ENCODE measurements at places on chromosomes 1 and 21. TPM values are rescaled to one million over a fixed set of nuclear protein-coding genes. Genes with fewer than 3 reads are reported as not detected.

- H3K27ac ChIP-seq, result no peak overlapping the region
- H3K4me3 ChIP-seq, result no peak overlapping the region
- H3K36me3 ChIP-seq, result no peaks in the 10 kb centered on the region
These were observed 40.8 kb upstream of the DOCK7 start for GRCh38 chr1:62728963-62729362.

- no peak for DNase-seq
- H3K4me3 ChIP-seq, result no peak overlapping the region
- no peaks in the 10 kb centered on the region for H3K36me3 ChIP-seq
These were observed 16.7 kb downstream of the HMGN1 start for GRCh38 chr21:39332175-39332574.

- no peak overlapping the region for H3K4me3 ChIP-seq
- DNase-seq, result no peak
- no peaks in the 10 kb centered on the region for H3K4me1 ChIP-seq
- no peak overlapping the region for H3K27ac ChIP-seq
- H3K27me3 ChIP-seq, result no peaks in the 10 kb centered on the region
These were observed 1670.9 kb downstream of the PLA2G4A start for GRCh38 chr1:188499690-188500089.

- no peaks in the 10 kb centered on the region for H3K36me3 ChIP-seq
- no peaks in the 10 kb centered on the region for H3K27me3 ChIP-seq
- H3K27ac ChIP-seq, result no peak overlapping the region
These were observed 167.2 kb upstream of the POU3F1 start for GRCh38 chr1:38213646-38214434.

- no peak overlapping the region for H3K4me3 ChIP-seq
- no peak overlapping the region for H3K27ac ChIP-seq
- H3K4me1 ChIP-seq, result peaks cover 45% of the 10 kb centered on the region
- DNase-seq, result no peak
- no peaks in the 10 kb centered on the region for H3K36me3 ChIP-seq
These were observed 16.6 kb upstream of the LEMD1 start for GRCh38 chr1:205438213-205439158.

DNA sequence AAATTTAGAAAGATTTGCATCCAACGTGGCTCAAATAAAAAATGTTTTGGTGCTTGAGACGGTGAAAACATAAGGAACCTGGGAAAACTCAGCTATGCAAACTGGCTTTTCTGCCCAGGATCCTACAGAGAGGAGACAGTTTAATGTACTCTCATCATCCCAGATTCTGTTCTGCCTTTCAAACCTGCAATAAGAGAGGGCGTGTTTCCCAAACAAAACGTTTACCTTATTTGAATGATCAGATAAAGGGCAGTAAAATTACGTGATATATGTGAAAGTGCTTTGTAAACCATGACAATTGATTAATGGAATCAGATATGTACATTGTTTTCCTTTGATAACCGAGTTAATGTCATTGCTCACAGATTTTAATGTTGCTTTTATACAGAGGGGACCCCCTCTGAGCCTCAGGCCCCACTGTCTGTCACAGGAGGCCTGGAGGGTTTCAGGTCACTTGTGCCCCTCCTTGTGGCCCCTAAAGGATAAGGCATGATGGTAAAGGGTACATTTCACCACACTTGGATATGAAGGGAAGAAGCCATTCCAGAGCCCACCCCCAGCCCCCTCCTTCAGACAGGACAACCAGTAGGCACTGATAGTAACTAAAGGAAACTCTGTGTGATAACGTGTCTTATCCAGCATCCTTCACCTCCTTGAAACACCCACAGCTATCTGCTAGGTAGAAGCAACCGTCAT, 157.6 kb downstream of the EDEM3 start:
- H3K27ac ChIP-seq, result no peak overlapping the region
- H3K27me3 ChIP-seq, result no peaks in the 10 kb centered on the region
- no peaks in the 10 kb centered on the region for H3K4me1 ChIP-seq

DNA sequence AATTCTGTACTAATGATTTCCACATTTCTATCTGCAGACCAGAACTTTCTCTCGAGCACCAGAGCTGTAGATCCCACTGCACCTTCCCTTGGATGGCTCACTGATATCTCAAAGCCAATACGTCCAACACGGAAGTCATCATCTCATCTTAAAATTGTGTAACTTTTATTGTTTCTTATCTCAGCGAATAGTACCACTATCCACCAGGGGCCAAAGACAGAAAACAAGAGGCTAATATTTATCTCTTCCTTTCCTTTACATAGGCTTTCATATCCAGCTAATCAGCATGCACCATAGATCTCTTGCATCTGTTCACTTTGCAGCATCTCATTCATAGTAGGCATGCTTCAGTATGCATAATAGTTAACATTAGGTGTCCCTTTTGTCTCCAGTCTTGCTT, 303.6 kb downstream of the PTPRC start:
- H3K36me3 ChIP-seq, result no peaks in the 10 kb centered on the region
- H3K4me3 ChIP-seq, result no peak overlapping the region
- H3K27me3 ChIP-seq, result no peaks in the 10 kb centered on the region
- no peak overlapping the region for H3K27ac ChIP-seq
- DNase-seq, result no peak
- H3K4me1 ChIP-seq, result no peaks in the 10 kb centered on the region

AGT gene
- total RNA-seq, result 0.40 TPM

FNDC5 gene
- total RNA-seq, result not detected

DNA sequence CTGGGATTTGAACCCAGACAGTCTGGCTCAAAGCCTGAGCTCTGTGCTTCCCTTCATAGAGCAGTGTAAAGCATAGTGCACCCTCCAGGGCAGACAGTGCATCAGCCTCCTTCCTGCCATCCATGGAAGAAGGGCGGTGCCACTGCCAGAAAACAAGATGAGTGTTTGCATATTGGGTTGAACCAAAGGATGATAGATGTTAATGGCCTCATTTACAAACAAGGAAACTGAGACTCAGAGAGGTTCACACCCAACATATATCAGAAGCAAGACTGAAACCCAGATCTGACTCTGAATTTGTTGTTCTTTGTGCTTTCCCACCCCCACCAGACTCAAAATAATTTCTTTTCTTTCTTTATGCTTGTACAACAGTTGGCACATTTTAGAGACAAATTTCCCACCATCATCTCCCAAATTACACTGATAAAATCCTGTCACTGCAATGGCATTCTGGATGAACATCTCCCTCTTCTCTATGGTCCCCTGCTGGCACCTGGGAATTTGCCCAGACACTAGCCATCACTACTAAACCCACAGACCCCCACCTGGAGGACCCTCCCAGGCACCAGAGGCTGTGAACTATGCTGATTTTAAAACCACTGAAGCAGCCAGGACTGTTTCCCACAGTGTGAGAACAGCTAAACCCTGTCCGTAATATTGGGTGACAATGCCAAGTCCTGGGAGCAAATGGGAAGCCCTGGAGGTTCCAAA, 45.4 kb upstream of the MPZL1 start:
- no peak overlapping the region for H3K27ac ChIP-seq
- H3K4me3 ChIP-seq, result no peak overlapping the region
- H3K36me3 ChIP-seq, result no peaks in the 10 kb centered on the region
- H3K4me1 ChIP-seq, result peaks cover 5% of the 10 kb centered on the region
- DNase-seq, result no peak
- no peaks in the 10 kb centered on the region for H3K27me3 ChIP-seq

CYP4A22 gene
- not detected for total RNA-seq

GUCA2A gene
- total RNA-seq, result not detected

- no peaks in the 10 kb centered on the region for H3K27me3 ChIP-seq
- no peak for DNase-seq
- peaks cover 48% of the 10 kb centered on the region for H3K36me3 ChIP-seq
- H3K4me1 ChIP-seq, result peaks cover 21% of the 10 kb centered on the region
These were observed 57.0 kb downstream of the GPR161 start for GRCh38 chr1:168079761-168080160.

DNA sequence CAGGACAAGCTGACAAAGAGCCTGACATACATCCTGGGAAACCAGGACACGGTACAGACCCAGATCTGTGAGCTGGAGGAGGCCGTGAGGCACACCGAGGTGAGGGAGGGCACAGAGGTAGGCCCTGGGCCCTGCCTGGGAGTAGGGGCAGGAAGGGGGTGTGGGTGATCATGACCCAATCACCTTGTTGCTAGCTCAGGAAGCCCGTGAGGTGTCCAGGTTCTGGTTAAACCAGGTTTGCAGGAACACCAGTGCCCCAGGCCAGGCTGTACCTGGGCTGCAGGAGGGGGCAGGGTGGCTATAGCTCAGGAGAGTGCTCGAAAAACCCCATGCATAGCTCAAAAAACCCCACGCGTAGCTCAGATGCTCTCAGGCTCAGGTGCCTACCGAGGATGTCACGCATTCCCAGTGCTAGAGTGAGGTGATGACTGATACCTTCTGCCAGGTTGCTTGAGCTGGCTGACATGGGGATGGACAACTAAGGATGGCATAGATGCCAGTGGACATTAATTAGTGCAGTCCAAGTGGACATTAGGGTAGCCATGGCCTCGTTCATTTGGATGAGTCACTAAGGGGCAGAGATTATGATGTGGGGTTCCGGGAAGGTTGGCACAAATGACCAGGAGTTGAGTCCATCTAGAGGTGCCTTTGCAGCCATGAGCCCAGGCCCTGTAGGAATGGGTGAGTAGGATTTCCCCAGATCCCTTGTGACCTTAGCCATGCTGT, 3.7 kb downstream of the TRIM46 start:
- H3K36me3 ChIP-seq, result no peaks in the 10 kb centered on the region
- no peak overlapping the region for H3K4me3 ChIP-seq
- DNase-seq, result no peak

LIN28A gene
- not detected for total RNA-seq

DNA sequence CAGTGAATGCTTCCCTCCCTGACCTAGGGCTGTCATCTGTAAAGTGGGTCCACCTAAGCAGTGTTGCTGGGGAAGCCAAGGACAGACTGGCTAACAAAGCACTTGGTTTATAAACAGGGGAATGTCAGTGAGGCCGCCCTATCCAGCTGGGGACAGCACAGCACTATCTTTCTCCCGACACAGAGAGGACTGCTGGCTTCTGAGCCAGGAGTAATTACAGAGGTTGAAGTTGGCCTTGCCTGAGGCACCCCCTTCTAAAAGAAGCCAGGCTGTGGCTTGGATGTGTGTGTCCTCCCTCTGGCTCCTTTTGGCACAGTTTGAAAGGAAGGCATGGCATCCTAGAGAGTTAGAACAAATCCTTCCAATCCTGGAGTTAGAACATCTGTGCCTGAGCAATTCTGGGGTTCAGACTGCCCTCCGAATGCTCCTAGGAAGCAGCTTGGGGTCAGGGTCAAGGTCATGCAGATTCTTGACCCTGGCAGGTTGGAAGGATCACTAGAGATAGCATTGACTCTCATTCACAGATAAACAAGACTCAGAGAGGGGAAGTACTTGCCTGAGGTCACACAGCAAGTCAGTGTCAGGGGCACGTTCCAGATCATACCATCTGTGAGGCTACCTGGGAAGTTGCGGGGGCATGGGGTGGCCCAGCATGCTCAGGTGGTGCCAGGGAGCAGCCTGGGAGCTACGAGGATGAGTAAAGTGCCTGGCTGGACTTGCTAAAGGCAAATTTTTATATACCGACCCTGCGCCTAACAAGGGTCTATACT, 1.3 kb upstream of the LDLRAP1 start:
- H3K4me1 ChIP-seq, result peaks cover 9% of the 10 kb centered on the region
- no peak overlapping the region for H3K4me3 ChIP-seq
- H3K27me3 ChIP-seq, result no peaks in the 10 kb centered on the region
- no peak overlapping the region for H3K27ac ChIP-seq
- no peaks in the 10 kb centered on the region for H3K36me3 ChIP-seq
- no peak for DNase-seq

AGO3 gene
- 11.5 TPM for total RNA-seq

DNA sequence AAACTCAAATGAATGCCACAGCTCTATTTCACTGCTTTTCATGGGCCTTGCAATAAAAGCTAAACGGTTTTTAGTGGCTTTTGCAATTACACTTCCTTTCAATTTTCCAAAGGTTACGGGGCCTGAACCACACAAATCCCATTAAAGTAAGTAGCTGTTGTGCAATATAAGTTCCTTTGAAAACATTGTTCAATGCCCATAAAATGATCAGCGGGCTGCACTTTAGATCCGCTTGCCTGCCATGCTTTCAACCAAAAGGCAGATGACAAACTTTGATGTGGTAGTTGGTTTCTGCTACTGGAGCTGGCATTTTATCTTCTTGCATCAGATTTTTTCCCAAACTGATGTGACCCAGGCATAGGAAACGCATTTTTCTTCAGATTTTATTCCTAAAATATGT, 50.2 kb downstream of the PRRX1 start:
- H3K36me3 ChIP-seq, result no peaks in the 10 kb centered on the region
- H3K4me3 ChIP-seq, result no peak overlapping the region
- no peak for DNase-seq
- H3K27ac ChIP-seq, result no peak overlapping the region
- no peaks in the 10 kb centered on the region for H3K27me3 ChIP-seq

DNA sequence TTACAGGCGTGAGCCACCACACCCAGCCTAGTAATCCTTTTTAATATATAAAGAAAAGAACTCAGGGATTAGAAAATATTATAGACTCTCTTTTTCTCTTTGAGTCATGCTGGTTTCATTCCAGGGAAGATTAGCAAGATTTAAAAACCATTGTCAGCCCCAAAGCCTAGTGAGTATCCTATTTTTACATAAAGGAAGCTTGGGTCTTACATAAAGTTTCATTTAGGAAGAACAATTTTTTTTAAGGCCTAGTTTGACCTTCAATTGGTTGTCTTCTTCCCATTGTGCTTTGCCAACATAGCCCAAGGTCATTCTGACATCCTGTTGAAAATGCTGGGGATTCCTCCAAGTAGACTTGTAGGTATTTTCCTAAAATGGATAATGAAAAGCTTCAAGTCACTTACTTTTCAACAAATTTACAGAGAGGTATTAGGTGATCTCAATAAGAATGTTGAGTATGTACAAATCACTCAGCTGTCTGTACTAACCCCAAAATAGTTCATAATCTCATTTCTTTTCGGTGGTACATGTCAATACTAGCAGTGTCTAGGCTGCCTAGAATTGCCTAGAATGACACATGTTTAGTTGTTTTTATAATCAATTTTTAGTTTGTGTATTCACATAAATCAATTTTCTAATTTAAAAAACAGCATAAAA, 4.3 kb upstream of the KIF14 start:
- H3K27me3 ChIP-seq, result no peaks in the 10 kb centered on the region
- DNase-seq, result no peak
- no peak overlapping the region for H3K4me3 ChIP-seq

CD52 gene
- total RNA-seq, result 3.7 TPM

DNA sequence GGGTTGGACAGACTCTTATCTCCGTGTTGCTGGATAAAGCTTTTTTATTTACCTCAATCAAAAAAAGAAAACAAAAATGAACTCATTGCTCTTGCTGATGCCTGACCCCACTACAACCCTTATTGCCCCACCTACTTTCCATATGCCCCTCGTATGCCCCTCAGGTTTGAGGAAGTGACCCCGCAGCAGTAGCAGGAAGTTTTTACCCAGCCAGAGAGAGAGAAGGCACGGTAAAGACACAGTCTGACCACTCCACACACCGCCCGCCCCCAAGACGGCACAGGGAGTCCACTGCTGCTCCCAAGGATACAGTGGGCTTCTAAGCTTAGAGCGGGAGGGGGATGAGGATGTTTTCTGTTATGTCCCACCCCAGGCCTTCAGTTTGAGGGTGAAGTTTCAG, 9.8 kb downstream of the PLEKHO1 start:
- no peaks in the 10 kb centered on the region for H3K27me3 ChIP-seq
- H3K4me3 ChIP-seq, result no peak overlapping the region
- peaks cover 6% of the 10 kb centered on the region for H3K4me1 ChIP-seq

GRCh38 chr1:204267191-204267601, 53.4 kb upstream of the GOLT1A start:
- no peak overlapping the region for H3K27ac ChIP-seq
- DNase-seq, result no peak
- no peaks in the 10 kb centered on the region for H3K27me3 ChIP-seq
